ENCODE measurements at places on chromosomes 2 and 18.

DNA sequence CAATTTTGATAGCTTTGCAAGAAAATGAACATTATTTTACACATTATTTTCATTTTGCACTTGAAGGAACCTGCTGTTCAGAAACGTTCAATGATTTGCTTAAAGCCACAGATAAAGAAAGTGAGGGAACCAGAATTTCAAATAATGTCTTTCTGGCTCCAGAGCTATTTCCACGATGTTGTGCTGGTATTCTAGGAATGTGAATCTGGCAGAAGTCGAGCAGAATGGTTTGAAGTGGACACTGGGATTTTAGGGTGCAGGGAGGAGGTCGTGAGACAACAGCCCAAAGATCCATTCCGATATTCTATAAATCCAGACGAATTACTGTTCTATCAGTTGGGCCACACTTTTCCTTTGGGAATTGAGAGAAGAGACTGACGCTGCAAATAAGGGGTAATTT, 2.2 kb downstream of the CCDC102B start:
- no peak for DNase-seq

DNA sequence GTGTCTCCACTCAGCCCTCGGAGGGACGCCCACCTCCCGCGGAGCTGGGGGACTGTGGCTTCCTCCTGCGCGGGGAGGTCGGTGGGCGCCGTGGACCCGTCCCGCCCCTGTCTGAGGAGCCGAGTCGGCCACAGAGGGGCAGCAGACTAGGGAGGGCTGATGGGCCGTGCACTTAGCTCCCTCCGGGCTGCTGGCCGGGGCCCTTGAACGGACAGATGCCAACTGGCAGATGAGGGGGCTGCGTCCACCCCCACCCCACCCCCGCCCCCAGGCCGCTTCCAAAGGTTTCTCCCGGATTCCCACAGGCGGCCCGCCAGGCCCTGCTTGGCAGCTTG, 10.4 kb upstream of the UBE2F start:
- DNase-seq, result no peak

- no peak for DNase-seq
Observed at GRCh38 chr2:152097290-152097800, 1.5 kb downstream of the CACNB4 start.

GRCh38 chr18:73879328-73879727, 268.3 kb downstream of the FBXO15 start:
- no peak for DNase-seq

GRCh38 chr2:26612034-26612433, 29.1 kb downstream of the CIB4 start:
- no peak for DNase-seq

Data from retinal pigment epithelial cell (primary cell).